Fibroblast of skin of right quadriceps (primary cell): ENCODE measurements at places on chromosomes 5 and 9.
A peak's percentile ranks its signal among the peaks of the same experiment; 100 is the strongest.

- no peak for DNase-seq
Measured at GRCh38 chr5:88842784-88843183, 40.2 kb downstream of the MEF2C start.

- DNase-seq, result no peak
Measured at GRCh38 chr5:132489051-132489770, 1.4 kb downstream of the IRF1 start.

GRCh38 chr5:1734908-1735289, 64.7 kb downstream of the MRPL36 start:
- no peak for DNase-seq

DNA sequence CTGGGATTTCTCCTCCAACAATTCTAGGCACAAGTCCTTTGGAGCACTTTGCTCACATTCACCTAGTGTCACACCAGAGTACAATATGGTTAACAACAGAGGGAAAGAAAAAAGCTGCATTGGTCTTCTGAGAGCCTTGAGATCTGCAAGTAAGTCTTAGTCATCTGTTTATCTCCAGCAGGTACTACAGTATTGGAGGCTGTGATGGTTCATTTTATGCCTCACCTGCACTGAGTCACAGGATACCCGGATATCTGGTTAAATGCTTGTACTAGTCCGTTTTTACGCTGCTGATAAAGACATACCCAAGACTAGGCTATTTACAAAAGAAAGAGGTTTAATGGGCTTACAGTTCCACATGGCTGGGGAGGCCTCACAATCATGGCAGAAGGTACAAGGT, 525.0 kb downstream of the NR2F1-AS1 start:
- no peak for DNase-seq

GRCh38 chr9:31637265-31637664, 747.2 kb upstream of the ACO1 start:
- no peak for DNase-seq

DNA sequence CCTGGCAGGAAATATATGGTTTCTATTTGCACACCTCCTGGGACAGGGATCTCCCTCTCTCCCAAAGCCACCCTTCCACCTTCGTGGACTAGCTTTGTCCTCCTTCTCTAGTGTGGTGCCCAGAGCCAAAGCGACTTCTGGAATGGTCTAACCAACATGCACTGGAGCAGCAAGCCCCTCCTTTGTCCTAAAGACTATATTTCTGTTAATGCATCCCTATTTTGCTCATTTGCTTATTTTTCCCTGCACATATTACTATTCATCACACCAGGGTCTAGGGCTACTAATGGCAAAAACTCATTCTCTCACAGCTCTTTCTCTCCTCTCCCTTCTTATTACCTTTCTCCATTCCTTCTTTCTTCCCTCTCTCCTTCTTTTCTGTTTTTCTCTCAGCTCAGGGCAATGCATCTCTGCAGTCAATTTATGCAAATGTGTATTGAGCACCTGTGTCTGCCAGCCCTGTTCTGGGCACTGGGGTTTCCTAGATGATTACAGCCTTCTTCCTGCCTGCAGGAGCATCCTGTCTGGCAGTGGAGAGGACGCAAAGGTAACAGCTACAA, 2.8 kb upstream of the NEURL1B start:
- no peak for DNase-seq

DNA sequence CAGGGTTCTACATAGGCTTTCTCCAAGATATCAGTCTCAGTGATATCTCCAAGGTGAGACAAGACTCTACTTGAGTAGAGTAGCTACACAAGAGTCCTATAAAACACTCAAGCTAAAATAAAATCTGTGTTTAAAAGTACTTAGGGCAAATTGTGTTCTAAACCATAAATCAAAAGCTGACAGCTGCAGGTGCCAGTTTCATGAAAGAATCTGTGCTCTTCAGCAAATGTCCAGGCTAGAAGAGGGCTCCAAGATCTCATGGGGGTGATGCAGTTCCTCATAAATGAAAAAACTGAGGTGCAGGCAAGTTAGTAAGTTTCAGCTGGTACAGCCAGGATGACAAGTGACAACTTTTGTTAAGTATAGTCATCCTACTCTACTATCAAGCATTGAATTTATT, 142.8 kb upstream of the TNPO1 start:
- DNase-seq, result no peak

GRCh38 chr5:142829801-142830220, 59.6 kb downstream of the ARHGAP26 start:
- peak; percentile 71 for DNase-seq

- DNase-seq, result no peak
Measured at GRCh38 chr9:6897207-6897822, 139.5 kb downstream of the KDM4C start.

DNA sequence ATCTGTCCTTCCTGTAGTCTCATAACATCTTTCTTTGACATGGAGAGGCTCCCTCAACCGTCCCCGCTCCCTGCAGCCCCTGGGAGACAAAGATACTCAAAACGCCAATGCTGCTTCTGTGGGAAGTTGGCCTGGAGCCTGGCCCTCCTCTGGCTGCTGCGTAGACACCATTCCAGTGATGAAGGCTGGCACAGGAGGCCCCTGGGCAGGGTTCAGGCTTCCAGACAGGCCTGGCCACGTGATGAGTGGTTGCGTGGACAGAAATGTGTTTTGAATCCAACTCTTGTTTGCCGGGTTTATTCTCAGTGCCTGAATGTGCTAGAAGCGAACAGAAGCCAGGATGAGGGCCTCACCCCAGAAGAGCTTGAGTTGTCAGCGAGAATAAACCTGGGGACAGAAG, 43.2 kb upstream of the NKX2-5 start:
- no peak for DNase-seq

GRCh38 chr5:6197427-6197826, 180.9 kb downstream of the MED10 start:
- no peak for DNase-seq

- peak; percentile 70 for DNase-seq
Measured at GRCh38 chr5:53543401-53543800, 17.0 kb upstream of the NDUFS4 start.

- DNase-seq, result no peak
Measured at GRCh38 chr5:16600946-16601345, 15.9 kb downstream of the RETREG1 start.

DNA sequence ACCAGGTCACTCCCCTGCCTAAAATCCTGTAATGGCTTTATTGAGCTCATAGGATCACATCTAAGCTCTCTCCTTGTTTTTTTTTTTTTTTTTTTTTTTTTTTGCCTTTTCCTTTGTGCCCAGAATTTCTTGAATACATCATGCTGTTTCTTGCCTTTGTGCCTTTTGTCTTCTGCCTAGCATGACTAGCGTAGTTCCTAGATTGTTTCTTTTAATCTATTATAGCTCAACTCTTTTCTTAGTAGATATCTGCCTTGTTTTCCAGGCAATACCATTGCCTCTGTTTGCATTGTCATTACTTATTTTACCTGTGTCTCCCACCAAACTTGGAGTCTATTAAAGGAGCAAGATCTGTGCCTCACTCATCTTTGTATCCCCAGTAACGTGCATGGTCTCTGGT, 106.1 kb upstream of the C9orf72 start:
- no peak for DNase-seq

GRCh38 chr9:88661759-88662158, 126.8 kb downstream of the NXNL2 start:
- DNase-seq, result no peak

DNA sequence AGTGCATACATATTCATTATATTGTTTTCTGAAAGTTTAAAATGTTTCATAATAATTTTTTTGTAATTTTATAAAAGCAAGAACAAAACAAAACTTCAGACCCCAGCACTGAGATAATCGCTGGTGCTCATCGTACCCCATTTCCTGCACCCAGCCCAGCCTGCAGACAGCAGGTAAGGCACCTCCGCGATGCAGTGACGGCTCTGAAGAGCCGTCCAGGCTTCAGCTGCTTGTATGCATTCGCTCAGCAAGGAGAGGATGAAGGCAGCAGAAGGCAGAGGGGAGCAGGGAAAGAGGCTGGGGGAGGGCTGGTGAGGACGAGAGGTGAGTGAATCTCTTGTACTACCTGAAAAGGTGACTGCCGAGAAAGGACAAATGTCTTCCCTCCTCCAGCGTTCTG, 153.5 kb downstream of the TTLL11 start:
- DNase-seq, result no peak

DNA sequence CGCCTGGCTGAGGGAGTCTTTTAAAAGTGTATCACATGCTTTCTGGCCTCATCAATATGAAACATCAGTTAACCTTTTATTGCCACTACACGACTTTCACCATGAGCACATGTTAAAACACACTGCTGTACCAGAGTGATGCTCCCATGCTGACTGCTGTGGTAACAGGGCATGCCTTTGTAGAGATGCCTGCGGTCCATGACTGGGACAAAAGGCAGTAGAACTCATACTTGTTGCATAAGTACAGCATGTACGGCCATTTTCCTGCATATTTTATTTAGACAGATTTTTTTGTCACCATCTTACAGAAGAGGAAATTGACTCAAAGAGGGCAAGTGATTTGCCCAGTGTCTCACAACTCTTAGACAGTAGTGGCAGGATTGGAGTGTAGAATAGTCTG, 105.7 kb upstream of the ADAMTSL1 start:
- DNase-seq, result peak; percentile 66

DNA sequence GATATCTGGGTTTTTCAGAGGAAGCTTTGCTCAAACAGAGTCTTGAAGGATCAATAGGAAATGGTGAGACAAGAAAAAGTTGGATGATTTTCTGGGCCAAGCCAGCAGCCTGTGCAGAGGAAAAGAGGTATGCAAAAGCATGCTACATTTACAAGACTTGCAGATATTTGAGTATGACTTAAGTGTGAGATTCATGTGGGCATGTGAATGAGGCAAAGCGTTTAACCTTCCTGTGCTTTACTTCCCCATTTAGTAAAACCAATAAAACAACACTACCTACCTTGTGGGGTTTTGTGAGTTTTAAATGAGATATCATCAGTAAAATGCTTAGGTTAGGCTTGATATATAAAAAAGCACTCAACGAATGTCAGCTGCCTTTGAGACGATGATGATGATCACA, 58.1 kb downstream of the PIP5K1B start:
- DNase-seq, result no peak
